Mesendoderm (in vitro differentiated cells): ENCODE measurements at places on chromosomes 4 and X.

- DNase-seq: no peak
Measured at GRCh38 chr4:177099211-177099610, 210.5 kb upstream of the NEIL3 start.

GRCh38 chr4:150579551-150580234 is 2.3 kb upstream of the MAB21L2 start:
- peak; percentile 56 for DNase-seq

- DNase-seq: no peak
Measured at GRCh38 chr4:41561244-41561643, 23.3 kb downstream of the LIMCH1 start.

DNA sequence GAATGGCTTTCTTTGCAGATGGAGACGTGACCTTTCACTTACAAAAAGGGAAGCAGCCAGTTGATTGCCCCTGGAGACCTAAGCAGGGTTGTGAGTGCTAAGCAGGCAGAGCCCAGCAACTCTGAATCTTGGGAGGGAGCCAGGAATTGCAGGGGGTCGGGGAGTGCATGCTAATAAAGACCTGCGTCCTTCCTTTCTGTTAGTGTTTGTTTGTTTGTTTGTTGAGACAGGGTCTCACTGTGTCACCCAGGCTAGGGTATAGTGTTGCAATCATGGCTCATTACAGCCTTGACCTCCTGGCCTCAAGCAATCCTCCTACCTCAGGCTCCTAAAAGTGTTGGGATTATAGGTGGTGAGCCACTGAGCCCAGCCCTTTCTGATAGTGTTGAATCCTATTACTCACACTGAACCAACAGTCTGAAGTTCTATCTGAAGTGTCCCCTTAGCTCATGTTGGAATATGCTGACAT is 137.4 kb downstream of the CEP135 start:
- peak; percentile 34 for DNase-seq

DNA sequence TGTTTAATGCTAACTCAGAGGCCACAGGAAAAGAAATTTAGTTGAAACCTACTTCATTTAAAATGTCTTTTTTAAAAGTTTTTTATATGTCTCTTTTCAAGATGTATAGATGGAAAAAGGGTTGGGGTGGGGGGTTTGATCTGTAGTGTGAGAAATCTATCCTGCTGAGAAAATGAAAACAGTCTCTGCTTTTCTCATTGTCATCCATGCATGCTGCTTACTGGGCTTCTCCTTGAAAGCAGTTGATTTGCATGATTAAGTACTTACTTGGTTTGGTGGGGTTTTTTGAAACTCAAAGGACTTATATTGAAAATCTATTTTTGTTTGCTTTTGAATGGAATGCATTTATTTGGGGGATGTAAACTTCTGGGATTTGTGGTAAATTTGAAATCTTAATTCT is 313.6 kb upstream of the DKK2 start:
- DNase-seq: peak; percentile 50

DNA sequence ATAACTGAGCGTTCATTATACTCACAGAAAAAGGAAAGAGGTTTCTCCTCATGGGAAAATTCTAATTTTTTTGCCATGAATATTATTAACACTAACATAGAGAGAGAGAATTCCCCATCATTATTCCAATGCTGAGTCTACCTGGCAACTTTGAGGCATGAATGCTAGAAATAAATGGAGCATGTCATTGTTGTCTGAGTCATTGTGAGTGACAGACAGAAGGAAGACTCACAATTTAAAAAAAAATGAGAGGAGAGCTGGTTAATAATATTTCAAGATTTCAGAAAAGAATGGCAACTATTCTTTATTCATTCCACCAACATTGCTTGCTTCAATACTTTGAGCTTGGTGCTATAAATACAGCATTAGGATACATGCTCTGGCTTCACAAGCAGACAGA is 170.4 kb upstream of the HS3ST1 start:
- no peak for DNase-seq

DNA sequence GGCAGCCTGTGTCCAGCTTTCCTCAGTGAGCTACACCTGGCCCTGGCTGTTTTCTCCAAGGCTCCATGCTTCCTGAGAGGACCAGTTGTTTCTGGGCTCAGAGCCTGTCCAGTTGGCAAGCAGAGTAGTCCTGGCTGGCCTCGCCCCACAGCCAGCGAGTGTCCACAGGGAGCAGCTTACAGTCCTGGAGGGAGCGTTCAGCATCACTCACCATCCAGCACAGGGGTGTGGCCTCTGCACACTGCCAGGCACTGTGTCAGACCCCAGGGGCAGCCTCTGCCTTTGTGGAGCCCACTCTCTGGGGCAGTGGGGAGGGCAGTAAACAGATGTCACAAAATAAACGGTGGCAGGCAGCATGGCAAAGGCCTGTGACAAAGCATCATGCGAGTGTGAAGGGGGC is 23.9 kb downstream of the EVC start:
- DNase-seq: no peak

DNA sequence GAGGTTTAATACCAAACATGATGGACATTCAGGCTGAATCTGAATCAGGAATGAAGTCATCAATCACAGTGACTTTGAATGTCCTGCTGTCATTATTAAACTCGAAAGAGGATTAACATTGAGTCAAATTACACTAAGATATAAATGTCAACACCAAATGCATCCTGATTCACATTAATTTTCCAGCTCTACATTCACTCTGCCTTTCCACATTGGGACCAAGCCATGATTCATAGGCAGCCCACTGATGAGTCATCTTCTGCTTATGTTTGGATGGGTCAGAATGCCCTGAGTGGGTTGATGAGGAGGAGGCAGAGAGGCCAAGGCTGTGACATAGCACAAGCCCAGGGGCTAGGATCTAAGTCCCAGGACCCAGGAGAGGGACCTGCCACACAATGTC is 247.6 kb upstream of the RPS6KA3 start:
- DNase-seq: no peak

DNA sequence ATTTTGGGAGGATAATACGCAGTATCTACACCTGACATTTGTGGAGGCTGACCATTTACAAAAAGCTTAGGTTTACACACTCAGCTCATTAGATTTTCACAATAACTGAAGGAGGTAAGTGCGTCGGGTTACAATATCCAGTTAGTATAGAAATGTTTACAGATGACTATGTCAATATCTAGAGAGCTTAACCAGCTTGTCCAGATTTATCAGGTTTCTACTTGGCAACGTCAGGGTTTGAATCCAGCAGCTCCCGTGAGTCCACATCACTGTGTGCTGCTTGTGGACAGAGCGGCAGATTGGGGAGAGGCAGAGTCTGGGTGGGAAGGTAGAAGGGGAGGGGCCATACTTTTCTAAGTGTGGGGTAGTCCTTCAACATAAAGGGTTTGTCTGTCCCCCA is 28.3 kb downstream of the ARHGAP10 start:
- no peak for DNase-seq

- DNase-seq: no peak
Measured at GRCh38 chr4:45183905-45184304, 457.5 kb upstream of the GNPDA2 start.

DNA sequence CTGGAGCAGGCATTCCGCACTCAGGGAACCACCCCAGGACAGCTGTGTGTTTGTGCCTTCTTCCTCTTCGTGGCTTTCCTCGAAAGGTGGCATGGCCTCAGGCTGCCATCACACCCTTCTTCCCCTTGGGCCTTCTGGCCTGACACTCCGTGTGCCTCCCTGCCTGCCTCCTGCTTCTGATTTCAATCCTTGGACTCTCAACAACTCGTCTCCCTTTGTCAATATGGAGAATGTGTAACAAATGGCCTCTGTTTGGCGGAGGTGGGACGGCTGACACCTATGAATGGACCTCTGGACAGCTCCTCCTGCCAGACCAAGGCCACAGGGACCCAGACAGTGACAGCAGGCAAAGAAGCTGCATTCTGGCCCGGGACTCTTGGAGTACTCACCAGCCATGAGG is 137.0 kb downstream of the ENPP6 start:
- no peak for DNase-seq

DNA sequence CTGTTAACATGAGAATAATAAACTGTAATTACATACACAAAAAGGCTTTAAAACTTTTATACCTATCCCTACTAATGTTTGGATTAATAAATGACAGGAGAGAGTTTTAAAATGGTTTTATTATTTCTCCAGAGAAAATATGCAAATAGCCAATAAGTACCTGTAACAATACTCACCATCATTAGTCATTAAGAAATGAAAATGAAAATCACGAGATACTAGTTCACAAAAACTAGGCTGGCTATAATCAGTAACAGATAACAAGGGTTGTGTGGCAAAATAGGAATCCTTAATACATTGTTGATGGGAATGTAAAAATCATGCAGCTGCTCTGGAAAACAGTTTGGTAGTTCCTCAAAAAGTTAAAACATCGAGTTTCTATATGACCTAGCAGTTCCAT is 25.2 kb upstream of the AP1AR start:
- no peak for DNase-seq

GRCh38 chrX:107826238-107827029 is 768 bp downstream of the MID2 start:
- peak; percentile 60 for DNase-seq

DNA sequence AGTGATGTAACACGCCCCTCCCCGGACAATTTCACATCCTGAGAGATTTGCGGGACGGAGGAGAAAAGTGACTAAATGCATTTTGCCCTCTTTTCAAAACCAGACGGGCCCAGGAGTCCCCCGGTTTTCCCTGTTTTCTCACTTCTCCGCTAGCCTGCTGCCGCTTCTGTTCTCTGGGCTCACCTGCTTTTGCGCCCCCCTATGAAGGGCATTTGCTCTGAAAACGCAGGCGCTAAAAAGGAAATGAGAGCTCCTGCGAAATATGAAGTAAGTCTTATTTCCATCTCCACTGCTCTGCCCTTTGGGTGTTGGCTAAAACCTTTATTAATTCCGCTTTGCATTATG is 613 bp upstream of the TMEM47 start:
- DNase-seq: no peak

GRCh38 chrX:107674480-107675364 is 46.4 kb downstream of the PRPS1 start:
- no peak for DNase-seq

DNA sequence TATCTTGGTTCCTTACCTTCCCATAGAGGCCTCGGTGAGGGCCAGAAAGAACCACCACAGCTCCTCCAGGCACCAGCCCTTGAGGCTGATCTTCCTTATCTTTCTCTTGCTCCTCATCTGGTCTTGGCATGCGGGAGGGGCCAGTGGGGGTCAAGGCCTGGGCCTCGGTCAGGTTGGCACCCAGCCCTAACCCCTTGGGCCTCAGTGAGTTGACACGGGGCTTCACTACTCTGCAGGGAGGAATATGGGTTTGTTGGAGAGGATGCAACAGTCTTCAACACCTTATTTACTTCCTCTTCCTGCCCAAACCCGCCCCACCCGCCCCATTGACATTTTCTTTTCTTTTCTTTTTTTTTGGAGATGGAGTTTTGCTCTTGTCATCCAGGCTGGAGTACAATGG is 6.0 kb downstream of the GPKOW start:
- no peak for DNase-seq

DNA sequence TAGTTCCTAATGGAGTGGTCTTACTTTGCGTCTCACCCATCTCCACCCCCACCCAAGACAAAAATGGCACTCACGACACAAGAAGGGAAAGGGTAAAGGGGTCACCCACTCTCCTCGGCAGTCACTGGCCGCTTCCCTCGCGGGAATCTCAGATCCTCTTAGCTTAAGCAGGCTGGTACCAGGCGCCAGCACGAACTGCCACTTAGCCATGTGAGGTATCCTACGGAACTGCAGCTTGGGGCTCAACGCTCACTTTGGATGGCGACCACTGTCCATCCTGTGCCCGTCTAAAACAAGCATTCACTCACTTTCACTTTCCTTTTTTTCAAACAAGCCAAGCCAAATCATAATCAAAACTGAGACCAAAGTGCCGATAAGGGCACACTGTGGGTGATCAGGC is 14.6 kb upstream of the MAGIX start:
- DNase-seq: no peak

DNA sequence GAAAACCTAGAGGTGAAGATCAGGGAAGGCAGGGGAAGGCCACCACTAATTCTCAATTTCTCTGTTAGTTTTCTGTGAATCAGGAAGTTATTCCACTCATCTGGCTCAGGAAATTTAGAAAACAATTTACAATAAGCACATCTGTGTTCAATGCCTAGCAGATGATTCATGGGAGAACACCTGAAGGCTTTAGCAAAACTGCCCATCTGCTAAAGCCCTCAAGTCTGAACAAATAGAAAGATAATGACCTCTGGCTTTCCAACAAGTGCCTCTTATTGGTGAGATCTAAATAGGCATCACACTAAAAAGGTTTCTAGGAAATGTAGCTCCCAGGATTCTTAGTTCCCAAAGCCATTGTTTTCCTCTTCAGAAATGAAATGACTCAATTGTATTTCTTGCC is 122.1 kb upstream of the GNPDA2 start:
- DNase-seq: no peak

- DNase-seq: no peak
Measured at GRCh38 chr4:55617587-55618197, 18.4 kb downstream of the NMU start.

- no peak for DNase-seq
Measured at GRCh38 chr4:7655511-7656243, 220.9 kb upstream of the PSAPL1 start.

- DNase-seq: peak; percentile 75
Measured at GRCh38 chrX:102745857-102746584, 25.5 kb downstream of the GPRASP3 start.

DNA sequence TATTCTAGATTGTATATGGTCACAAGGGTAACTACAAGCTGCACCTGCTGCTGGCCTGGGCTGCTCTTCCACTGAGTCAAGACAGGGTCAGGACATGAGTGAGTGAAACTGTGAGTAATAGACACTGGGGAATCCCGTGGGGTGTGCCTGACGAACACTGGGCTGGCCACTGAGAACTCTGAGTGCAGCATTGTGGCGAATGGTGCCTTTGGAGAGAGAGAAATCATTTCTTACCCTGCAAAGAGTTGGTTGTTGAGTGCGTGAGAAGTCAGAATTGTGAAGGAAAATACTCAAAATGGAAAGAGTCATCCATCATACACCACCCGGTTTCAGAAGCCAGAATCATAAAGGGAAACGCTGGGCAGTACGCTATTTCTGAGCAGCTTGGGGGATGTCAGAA is 43.1 kb upstream of the LSM6 start:
- no peak for DNase-seq

DNA sequence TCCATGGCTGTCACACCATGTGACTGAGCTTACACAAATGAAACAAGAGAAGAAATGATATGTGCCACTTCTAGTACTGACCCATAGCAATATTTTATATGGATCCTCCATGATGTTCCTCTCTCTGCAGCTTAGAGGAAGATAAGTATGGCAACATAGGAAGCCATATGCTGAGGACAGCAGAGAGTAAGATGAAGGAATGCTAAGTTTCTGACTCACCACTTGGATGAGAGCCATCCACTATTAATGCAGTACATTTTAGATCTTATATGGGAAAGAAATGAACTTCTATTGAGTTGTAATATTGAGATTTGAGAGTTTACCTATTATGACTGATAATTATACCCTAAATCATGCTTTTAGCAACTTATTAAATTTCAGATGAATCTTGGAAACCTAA is 386.9 kb upstream of the MAOA start:
- no peak for DNase-seq
